GM12891 (cell line): ENCODE measurements at places on chromosomes 1 and 21.

- DNase-seq, result peak; percentile 22
These were observed 57.8 kb downstream of the SLC35D1 start for GRCh38 chr1:66996018-66996682.

GRCh38 chr1:186901631-186902030, 72.9 kb downstream of the PLA2G4A start:
- no peak for DNase-seq

DNA sequence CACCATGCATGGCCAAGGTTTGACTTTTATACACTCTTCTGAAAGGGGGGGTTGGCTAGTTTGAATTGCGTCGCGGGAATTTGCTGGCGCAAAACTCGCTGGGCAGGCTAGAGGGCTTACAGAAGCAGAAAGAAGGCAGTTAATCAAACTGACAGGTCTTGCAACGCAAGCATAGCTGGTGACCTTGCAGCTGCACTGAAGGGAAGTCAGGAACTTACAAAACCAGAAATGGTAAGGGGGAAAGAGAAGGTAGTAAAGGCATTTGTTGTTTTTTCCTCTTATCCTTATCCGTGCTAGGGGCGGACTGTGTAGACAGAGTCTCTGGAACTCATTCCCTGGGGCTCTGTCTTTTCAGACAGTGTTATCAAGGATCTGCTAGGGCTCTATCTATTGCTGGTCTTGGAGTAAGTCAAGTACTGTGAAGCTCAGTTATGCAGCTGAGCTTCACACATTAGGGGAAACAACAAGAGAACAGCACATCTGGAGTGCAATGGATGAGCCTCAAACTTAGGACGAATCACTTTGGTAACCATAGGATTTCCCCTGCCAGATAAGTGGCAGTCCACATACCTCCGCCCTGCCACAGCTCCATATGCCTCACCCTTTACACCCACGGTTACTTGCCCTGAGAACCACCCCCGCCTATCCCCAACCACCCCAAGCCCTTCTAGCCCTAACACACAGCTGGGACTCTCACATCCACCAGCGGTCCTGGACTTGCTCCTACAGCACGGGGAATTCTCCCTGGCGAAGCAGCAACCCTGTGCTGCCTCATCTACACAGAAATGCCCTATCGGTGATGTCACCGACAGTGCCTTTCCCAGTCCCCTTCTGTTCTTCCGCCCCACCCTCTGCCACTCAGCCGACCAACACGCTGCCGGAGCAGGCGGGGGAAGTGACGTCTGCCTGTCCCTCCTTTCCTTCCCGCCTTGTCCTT, 251.4 kb downstream of the FAM72C start:
- no peak for DNase-seq

- no peak for DNase-seq
These were observed 578 bp upstream of the TRIM62 start for GRCh38 chr1:33182401-33182841.

- DNase-seq, result no peak
These were observed 5.0 kb downstream of the UQCRHL start for GRCh38 chr1:15802234-15802965.

GRCh38 chr1:159798893-159799292, 3.3 kb upstream of the FCRL6 start:
- peak; percentile 36 for DNase-seq

- no peak for DNase-seq
These were observed 104.1 kb downstream of the NEGR1 start for GRCh38 chr1:72178266-72178665.
